ENCODE measurements at places on chromosomes 16 and 17.

- DNase-seq: no peak
Observed at GRCh38 chr16:9378876-9379275, 287.4 kb downstream of the HAPSTR1 start.

GRCh38 chr17:71846561-71847110 lies 274.2 kb upstream of the SOX9 start:
- DNase-seq: no peak

- peak; percentile 27 for DNase-seq
Observed at GRCh38 chr17:17876959-17877528, 40.3 kb upstream of the SREBF1 start.

GRCh38 chr17:78330570-78331224 lies 29.2 kb downstream of the SOCS3 start:
- no peak for DNase-seq

GRCh38 chr17:60103957-60104356 lies 25.2 kb upstream of the HEATR6 start:
- no peak for DNase-seq

DNA sequence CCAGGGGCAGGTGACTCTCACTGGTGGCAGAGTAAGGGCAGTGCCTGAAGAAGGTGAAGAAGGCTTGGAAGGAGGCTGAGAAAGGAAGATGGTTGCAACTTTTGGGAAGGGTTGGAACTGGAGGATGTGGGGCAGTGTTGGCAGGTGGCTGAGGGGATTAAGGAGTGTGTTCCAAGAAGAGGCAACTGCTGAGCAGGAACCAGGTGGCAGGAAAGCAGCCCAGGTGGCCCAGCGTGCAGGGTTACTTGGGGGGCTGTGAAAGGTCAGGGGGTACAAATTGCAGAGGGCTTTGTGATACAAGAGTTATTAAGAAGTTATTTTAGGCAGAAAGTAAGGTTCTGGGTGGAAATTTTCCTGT lies 28.6 kb downstream of the WSCD1 start:
- DNase-seq: no peak

GRCh38 chr17:68197091-68197996 lies 50.5 kb upstream of the AMZ2 start:
- DNase-seq: no peak

- DNase-seq: no peak
Observed at GRCh38 chr17:38510421-38511149, 82.3 kb downstream of the ARHGAP23 start.

DNA sequence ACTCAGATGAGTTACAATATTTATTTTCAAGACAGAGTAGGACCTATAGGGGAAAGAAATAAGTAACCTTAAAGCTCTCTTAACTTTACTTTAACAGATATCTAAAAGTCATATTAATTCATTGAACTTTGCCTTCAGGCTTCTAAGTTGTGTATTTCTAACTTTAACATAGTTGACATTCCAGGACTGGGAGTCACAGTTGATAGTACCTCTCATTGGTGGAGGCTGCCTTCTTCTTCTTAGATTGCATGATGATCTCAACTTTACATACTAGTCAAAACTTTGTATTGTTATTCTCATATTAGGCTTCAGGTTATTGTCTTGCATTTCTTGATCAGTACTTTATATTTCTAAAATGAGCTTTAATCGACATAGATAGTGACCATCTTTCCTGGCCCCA lies 350.1 kb upstream of the KIF2B start:
- no peak for DNase-seq

- DNase-seq: no peak
Observed at GRCh38 chr16:21264571-21265036, 13.5 kb downstream of the CRYM start.

GRCh38 chr16:17432901-17433576 lies 37.7 kb downstream of the XYLT1 start:
- DNase-seq: peak; percentile 65

DNA sequence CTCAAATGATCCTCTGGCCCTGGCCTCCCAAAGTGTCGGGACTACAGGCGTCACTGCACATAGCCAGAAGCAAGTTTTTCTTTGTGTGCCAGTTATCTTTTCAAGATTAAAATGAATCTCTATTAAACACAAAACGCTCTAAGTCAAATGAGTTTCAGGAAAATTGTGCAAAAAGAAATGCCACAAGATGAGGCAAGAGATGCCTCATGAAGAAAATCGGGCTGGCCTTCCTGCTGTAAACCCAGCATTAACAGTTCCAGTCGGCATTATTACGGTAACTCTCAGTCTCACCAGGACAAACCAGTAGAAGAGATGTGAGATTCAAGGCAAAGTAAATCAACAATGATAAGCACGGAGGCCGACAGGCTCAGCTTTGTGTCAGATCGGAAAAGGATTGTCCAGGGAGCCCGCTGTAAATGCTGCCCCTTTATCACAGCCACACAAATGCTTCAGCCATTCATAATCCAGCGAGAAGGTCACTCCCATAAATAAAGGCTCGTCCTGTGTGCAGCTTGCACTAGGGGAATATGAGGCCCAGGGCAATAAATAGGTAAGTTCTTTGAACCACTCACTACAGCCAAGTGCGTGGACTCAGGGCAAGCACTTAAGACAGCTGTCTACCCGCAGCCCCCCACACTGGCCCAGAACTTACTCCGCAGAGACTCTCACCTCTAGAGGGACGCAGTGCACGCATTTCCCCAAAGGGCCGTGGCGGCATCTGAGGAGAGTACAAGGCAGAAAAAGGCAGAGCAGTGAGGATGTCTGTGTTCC lies 27.2 kb downstream of the NPLOC4 start:
- no peak for DNase-seq

DNA sequence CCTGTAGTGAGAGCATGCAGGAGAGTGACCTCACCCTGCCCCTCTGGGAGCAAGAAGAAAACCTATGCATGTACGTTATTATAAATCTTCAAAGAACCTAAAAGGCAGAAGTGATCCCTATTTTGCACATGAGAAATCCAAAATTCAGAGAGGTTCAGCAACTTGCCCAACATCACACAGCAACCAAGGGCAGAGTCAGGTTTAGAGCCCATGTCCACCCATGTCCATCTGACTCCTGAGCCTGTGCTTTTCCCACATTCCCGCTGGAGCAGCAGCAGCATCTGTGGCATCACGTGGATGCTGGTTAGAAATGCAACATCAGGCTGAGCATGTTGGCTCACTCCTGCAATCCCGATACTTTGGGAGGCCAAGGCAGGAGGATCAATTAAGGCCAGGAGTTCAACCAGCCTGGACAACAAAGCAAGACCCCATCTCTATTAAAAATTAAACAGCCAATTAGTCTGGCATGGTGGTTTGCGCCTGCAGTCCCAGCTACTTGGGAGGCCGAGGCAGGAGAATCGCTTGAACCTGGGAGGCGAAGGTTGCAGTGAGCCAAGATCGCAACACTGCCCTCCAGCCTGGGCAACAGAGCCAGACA lies 26.3 kb downstream of the METTL22 start:
- DNase-seq: no peak

GRCh38 chr17:38690386-38690785 lies 14.7 kb upstream of the MLLT6 start:
- no peak for DNase-seq

DNA sequence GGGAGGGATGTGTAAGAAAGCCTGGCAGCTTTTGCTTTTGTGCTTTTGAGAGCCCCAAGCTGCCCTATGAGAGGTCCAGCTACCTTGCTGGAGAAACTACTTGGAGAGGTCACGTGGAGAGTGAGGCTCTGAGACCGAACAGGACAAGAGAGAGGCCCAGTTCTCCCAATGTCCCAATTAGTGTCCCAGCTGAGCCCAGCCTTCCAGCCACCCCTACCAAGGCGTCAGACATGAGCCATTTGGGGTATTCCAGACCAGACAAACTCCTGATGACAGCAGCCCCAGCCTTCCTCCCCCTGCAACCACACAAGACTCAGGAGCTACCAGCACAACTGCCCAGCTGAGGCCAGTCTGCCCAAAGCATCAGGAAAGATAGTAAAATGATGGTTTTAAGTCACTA lies 35.0 kb downstream of the NKD1 start:
- no peak for DNase-seq

DNA sequence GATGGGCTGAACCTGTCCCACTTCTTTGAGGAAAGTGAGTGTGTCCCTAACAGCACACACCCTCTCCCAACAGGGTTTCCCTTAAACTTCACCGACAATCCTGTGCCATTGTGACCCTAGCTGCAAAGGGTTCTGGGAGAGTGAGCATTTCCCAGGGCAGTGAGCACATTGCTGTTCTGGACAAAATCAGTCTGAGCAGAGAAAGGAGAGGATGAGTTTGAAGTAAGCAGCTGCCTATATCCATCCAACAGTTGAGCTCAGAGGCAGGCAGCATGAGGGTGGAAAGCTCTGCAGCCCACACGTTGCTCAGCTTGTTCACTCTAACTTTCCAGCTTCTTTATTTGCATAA lies 296.5 kb upstream of the MAF start:
- no peak for DNase-seq

GRCh38 chr16:1961651-1962067 lies 2.3 kb downstream of the NDUFB10 start:
- DNase-seq: no peak

- DNase-seq: no peak
Observed at GRCh38 chr16:68884861-68885720, 41.8 kb downstream of the TANGO6 start.

- no peak for DNase-seq
Observed at GRCh38 chr17:64264891-64265290, 1.8 kb upstream of the TEX2 start.

DNA sequence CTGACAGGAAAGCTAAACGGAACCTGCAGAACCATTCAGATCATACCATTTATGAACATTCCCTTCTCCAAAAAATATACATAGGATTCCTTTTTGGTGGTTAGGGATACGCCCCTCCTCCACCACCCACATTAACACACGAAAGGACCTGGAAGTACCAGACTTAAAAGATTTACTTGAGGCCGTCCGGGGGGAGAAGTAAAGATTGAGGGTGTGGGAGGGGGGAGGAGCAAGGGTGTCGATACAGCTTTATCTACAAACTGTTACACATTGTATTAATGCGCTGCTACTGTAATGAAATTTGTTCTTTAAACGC lies 537 bp downstream of the PALB2 start:
- no peak for DNase-seq

- DNase-seq: peak; percentile 12
Observed at GRCh38 chr16:65704866-65705265, 583.0 kb upstream of the CDH11 start.

- DNase-seq: no peak
Observed at GRCh38 chr16:15521390-15521757, 87.0 kb downstream of the BMERB1 start.

GRCh38 chr16:67146523-67147357 lies 4.1 kb downstream of the B3GNT9 start:
- no peak for DNase-seq

DNA sequence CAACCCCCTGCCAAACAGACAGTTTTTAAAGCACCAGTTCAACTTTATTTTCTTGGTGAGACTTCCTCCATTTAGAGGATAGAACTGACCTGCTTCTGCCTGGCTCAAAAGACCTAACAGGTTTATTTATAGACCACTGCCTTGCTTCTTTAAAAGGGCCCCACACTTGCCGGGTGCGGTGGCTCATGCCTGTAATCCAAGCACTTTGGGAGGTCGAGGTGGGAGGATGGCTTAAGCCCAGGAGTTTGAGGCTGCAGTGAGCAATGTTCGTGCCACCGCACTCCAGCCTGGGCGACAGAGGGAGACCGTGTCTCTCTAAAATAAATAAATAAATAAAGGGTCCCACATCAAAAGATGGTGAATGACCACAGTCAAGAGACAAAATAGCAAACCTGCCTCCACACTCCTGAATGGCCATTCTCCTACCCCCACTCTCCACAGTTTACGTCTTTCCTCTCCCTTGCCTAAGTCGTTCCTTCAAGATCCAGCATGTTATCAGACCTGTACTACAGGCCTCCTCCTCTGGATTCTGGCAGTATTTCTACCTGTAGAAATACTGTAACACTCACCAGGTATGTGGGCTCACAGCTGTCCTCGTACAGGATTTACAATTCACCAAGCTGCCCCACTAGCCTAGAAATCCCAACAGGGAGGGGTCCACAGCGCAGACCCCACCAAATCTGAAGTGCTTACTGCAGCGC lies 95.6 kb downstream of the SMG6 start:
- no peak for DNase-seq

GRCh38 chr16:49281843-49282642 lies 405 bp upstream of the CBLN1 start:
- DNase-seq: peak; percentile 97

- DNase-seq: peak; percentile 4
Observed at GRCh38 chr17:58913971-58914769, 158.5 kb downstream of the PPM1E start.

GRCh38 chr17:38361694-38362465 lies 10.2 kb downstream of the SOCS7 start:
- peak; percentile 29 for DNase-seq

DNA sequence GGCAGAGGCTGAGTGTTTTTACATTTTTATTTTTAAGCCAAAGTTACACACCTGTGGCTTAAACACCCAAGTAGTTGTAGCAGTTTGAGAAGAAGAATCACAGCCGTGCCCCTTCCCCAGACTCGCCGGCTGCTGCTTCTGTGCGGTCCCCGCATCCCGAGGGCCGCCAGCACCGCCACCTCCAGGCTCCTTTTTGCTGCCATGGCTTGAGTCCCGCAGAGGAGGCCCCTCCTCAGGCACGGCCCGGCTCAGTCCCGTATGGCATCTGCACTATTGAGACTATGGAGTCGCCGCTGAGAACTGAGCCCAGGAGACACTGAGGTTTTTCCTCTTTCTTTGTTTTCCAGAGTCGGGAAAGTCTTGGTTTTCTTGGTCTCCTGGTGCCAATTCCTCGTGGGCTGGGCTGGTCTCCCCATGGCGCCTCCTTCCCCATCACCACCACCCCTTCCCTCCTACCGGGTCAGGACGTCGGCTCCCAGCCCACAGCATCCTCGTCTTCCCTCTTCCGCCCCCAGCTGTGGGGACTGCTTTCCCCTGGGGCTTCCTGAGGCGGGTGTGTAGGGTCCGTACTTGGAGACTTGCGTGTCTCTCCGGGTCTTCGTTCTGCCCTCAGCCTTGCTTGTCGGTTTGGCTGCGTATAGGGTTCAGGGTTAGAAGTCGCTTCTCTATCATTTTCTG lies 32.6 kb upstream of the CDH15 start:
- DNase-seq: no peak

DNA sequence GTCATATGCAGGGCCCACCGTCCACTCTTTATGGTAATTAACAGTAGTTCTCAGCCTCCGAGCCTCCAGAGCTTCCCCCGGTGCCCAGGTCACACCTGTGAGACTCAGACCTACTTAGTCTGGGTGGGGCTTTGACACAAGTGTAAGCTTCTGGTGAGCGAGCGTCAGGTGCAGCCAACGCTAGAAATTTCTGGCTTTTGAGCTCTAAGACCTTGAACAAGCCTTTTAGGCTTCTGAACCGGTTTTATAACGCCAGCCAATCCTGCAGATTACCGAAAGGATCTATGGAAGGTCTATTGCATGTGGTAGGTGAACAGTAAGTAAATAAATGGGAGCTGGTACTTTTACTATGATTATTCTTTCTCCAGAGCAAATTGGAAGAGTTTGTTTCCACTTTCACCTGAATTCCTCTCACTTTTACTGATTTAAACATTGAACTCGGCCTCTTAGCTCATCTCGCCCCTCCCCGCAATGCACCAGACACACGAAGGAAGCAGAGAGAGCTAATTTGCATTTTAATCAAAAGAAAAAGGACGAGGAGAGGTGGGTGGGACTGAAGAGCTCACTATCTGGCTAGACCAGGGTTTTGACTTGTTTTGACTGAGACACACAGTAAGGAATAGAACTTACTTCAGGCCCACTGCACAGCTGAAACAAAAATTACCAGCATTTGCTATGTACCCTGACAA lies 47.1 kb downstream of the ABAT start:
- no peak for DNase-seq

All from GM03348 (cell line).